ENCODE measurements at places on chromosomes 13 and 19.

DNA sequence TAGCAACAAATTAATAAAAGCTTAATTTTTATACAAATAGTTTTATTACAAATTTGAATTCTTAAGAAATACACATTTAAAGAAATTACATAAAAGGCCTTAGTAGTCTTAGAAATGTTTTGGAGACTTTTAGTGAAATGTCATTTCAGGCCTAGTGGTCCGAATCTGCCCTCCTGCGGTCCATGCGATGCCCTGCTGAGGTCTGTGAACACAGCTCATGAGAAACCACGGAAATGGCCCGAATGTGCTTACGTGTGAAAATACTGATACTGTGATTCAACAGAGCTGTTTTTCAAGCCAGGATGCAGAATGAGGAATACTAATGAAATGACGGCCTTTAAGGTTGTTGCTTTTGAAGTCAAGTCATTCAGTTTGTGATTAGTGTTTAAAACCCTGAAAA, 157.9 kb downstream of the COL4A1 start:
- DNase-seq, result no peak

- DNase-seq, result no peak
These were observed 15.8 kb downstream of the DEDD2 start for GRCh38 chr19:42201489-42202289.

GRCh38 chr13:87622971-87623370, 48.2 kb upstream of the SLITRK5 start:
- no peak for DNase-seq

DNA sequence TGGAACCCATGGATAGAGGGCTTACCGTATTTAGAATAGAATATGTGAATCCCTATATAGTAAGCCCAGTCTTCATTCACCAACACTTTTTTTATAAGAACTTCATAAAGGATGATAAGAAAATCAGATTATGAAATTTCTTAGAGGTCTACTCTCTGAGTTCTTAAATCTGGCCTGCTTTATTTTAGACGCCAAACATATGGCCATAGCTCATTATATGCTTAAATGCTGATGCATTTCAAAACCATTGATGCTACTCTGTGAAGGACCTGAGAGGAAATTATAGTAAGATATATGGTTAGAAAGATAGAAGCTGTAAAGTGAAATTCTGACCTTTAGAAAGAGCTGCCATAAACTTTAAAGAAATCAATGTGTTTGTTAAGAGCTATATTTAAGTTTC, 38.3 kb downstream of the GPC6 start:
- DNase-seq, result no peak

GRCh38 chr13:21556051-21556450, 47.9 kb downstream of the MICU2 start:
- DNase-seq, result no peak

DNA sequence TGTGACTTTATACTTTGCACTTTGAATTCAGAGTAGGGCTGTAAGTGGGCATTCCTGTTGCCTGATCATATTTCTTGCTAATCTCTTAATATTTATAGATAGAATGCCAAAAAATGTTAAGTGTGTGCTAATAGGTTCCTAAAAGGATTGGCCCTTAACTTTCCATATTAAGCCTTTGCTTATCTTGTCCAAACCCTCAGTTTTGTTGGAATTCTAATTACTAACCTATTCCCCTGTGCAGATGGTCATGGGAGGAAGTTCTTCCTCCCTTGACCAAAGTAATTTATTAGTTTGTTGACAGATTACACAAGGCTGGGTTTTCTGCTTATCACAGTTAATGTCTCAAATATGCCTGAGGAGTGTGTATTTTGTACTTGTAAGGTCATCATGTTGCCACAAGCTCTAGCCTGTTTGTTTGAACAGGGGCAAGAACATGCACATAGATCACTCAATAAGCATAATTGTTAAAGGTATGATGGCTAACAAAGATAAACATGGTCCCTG, 541.1 kb upstream of the SPRY2 start:
- DNase-seq, result no peak

DNA sequence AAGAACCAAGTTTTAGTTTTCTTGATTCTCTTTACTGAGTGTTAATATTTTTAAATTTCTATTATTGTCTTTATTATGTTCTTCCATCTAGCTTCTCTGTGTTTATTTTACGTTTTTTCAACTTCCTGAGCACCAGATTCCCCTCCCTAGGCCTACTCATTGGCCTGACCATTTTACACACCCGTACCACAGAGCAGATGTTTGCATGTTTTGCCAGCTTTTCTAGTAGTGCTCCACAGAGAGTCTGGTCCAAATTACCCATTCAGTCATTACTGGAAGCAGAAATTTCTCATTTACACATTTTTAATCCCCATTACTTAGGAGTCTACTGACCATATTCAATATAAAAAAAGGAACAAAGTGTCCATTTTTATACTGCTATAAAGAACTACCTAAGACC, 66.9 kb downstream of the ING1 start:
- no peak for DNase-seq

DNA sequence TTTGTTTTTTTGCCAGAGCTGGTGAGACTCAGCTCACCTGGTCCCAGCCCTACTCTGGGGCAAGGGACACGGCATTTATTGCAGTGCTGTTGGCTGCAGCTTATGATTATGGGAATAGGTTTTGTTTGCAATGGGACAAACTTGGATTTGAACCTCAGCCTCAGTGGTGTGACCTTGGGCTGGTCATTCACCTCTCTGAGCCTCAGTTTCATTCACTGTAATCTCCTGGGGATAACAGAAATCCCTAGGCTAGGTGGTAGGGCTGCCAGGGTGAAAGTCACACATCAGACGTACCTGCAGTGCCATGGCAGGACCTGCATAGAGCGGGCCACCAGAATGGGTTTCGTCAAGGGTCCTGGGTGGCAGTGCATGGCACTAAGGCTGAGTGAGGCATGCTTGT, 73.7 kb upstream of the MEDAG start:
- DNase-seq, result no peak

GRCh38 chr19:57002710-57003109, 117.1 kb upstream of the USP29 start:
- no peak for DNase-seq

DNA sequence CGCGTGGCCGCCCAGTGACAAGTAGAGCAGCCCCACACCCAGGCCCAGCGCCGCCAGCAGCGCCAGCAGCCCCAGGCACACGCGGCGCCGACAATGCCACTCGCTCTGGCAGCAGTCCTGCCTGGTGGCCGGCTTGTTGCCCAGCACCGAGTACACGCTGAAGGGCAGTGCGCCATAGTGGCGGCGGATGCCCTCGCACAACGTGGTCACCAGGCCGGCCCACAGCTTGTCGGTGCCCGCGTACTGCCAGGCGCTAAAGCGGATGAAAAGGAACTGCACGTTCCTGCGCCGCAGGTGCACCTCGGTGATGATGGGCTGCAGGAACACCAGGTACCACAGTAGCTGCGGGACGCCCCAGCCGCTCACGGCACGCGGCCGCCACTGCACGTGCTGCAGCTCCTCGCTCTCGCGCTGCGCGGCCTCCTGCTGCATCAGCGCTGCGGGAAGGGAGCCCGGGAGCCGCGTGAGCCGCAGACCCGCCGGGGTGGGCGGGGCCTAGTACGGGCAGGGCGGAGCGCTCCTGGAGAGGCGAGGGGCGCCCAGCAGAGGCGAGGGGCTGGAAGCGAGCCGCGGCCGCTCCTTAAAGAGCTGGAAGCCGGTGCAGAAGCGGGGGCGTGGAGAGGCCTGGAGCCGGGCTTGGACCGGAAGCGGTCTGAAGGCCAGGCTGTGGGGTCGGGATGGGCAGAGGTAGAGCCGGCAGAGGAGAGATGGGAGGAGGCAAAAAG, 7.3 kb downstream of the NKPD1 start:
- no peak for DNase-seq

DNA sequence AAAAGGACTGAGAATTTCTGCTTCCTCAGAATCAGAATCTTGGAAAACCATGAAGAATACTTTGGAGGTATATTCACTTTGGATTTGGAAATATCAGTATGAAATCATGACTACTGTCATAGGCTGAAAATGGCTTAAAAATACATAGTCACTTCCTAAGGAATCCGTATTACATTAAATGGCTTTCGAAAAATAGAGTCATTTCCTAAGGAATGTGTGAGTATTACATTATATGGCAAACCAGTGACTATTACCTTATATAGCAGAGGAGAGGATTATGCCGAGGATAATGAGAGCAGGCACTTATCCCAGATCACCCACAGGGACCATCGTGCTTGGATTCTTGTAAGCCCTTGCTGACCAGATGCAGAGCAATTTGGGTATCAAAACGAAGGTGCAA, 1471.8 kb downstream of the EFNB2 start:
- DNase-seq, result no peak

DNA sequence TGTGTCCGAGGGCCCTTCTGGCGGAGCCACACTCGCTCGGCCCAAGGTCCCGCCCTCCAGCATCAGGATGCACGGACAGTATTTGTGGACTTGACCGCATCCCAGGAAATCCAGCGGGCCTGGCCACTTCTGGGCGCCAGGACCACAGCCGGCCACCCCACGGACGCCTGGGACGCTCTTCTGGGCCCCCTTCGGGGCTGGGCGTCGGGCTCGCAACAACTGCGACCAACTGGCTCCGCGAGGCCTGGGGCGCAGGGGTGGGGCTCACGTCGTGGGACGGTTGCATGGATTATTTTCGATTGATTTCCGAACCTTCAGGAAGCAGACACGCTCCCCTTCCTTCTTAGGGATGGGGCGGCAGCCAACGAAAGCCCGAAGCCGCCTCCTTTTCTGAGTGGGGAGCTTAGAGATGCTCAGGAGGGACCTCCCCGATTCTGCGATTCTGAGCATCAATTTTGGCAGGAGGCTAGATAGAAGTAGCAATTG, 521 bp upstream of the NUP58 start:
- no peak for DNase-seq

DNA sequence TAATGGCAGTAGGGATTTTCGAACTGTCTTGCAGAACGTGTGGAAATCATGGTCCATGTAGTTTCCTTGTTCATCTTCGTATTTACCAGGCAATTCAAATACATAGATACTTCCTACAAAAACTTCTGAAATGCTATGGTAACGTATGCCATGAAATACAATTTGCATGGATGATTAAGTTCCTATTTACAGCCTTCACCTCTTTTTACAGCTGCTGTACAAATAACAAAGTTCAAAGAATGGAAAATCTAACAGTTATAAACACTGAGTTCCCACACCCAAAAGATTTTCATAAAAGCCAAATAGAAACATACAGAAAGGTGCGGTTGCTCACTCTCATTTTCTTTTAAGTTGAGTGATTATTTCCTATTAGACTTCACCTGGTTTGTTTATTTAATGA, 115.8 kb upstream of the TNFSF11 start:
- DNase-seq, result no peak

- peak; percentile 25 for DNase-seq
These were observed 16.2 kb upstream of the PRODH2 start for GRCh38 chr19:35828692-35829301.

GRCh38 chr19:49924004-49924880, 4.8 kb upstream of the ATF5 start:
- DNase-seq, result no peak

DNA sequence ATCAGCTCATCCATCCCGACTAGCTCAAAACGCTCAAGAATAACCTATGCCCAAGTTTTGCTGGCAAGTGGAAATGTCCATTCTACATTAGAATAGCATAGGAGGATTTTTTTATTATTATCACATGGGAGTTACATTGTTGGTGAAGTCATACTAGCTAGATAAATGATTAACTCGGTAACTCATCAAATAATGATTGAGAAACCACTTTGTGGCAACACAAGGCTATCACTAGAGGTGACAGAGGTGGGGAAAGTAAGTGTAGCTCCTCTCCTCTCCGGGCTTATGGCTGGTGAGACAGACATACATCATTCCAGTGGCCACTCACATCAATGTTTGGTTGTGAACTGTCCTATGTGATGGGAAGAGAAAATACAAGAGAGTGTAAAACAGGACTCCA, 161.6 kb downstream of the ZIC5 start:
- DNase-seq, result no peak

DNA sequence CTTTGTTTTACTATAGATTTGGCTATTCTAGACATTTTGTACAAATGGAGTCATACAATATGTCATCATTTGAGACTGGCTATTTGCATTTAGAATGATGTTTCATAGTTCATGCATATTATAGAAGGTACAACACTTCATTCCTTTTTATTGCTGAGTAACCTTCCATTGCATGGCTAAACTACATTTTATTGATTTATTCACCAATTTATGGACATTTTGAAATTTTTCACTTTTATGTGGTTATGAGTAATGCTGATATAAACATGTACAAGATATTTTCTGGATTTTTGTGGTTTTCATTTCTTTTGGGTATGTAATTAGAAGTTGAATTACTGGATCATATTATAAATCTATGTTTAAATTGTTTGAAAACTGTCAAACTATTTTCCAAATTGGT, 710.3 kb upstream of the SLITRK5 start:
- peak; percentile 9 for DNase-seq

DNA sequence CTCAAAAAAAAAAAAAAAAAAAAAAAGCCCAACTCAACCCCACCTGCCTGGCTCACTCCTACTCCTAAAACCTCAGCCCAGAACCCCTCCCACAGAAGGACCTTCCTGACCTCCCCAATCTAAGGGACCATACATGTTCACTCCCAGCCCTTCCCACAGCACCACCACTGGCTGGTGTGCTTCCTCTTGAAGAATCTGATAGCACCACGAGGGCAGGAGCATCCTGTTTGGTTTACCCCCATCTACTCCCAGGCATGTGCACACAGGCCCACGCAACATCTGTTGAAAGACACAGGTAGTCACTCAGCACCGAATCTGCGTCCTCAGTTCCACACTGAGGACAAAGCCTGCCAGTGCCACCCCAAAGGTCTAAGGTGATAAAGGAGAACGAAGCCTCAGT, 8.2 kb downstream of the LATS2 start:
- no peak for DNase-seq

GRCh38 chr13:48161530-48162179, 66.8 kb upstream of the MED4 start:
- no peak for DNase-seq

- DNase-seq, result no peak
These were observed 87.0 kb upstream of the HTR2A start for GRCh38 chr13:46983881-46984280.

DNA sequence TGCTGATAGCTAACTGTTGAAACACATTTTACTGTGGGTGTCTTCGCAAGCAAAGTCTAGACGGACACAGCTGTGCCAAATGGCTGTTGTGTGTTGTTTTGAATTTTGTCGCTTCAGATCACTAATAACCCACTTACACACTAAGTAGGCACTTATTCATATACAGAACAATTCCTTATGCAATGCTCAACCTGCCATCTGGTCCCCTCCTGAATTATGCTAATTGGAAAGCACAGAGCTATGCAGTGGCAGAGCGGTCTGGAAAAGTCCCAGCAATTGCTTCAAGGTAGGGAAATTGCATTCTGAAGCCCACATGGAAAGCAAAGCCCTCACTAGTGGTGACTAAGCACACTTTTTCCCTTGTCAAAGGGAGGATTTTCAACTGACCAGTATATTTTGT, 69.9 kb downstream of the C13orf42 start:
- no peak for DNase-seq

- DNase-seq, result no peak
These were observed 4.4 kb downstream of the EFNB2 start for GRCh38 chr13:106530980-106531481.

GRCh38 chr13:102136735-102137296, 265.0 kb downstream of the FGF14 start:
- no peak for DNase-seq

- DNase-seq, result no peak
These were observed 107.5 kb upstream of the MBNL2 start for GRCh38 chr13:97114651-97115050.

GRCh38 chr13:30019648-30020626, 169.5 kb upstream of the UBL3 start:
- no peak for DNase-seq
